ENCODE measurements at places on chromosomes 5 and 9. TPM values are rescaled to one million over a fixed set of nuclear protein-coding genes. Genes with fewer than 3 reads are reported as not detected.

PRLR gene
- not detected for total RNA-seq

GPX8 gene
- not detected for total RNA-seq

GLRX gene
- total RNA-seq = 17.2 TPM

SPRY4 gene
- total RNA-seq = 1.7 TPM

HTR4 gene
- total RNA-seq = not detected

EXOSC2 gene
- 107 TPM for total RNA-seq

NDST1 gene
- 2.8 TPM for total RNA-seq

CCNI2 gene
- total RNA-seq = 55.6 TPM

OR1J2 gene
- total RNA-seq = not detected

FIBCD1 gene
- not detected for total RNA-seq

GPSM1 gene
- total RNA-seq = 18.3 TPM

- no peaks in the 10 kb centered on the region for H3K4me1 ChIP-seq
- no peaks in the 10 kb centered on the region for H3K36me3 ChIP-seq
These were observed 9.9 kb upstream of the SPARC start for GRCh38 chr5:151696470-151697061.

GRCh38 chr9:121984726-121985402 lies 108.2 kb downstream of the TTLL11 start:
- no peak overlapping the region for H3K4me3 ChIP-seq
- H3K27me3 ChIP-seq = peaks cover 2% of the 10 kb centered on the region
- H3K4me1 ChIP-seq = no peaks in the 10 kb centered on the region
- H3K36me3 ChIP-seq = peaks cover 1% of the 10 kb centered on the region
- H3K27ac ChIP-seq = no peak overlapping the region
- no peak for DNase-seq

GRCh38 chr5:38591523-38591849 lies 35.0 kb upstream of the LIFR start:
- no peak overlapping the region for H3K4me3 ChIP-seq
- no peaks in the 10 kb centered on the region for H3K27me3 ChIP-seq
- no peaks in the 10 kb centered on the region for H3K36me3 ChIP-seq
- DNase-seq = no peak
- no peak overlapping the region for H3K27ac ChIP-seq

- H3K36me3 ChIP-seq = no peaks in the 10 kb centered on the region
- H3K4me3 ChIP-seq = no peak overlapping the region
- H3K4me1 ChIP-seq = no peaks in the 10 kb centered on the region
- H3K27me3 ChIP-seq = no peaks in the 10 kb centered on the region
- DNase-seq = no peak
These were observed 22.7 kb downstream of the CFAP90 start for GRCh38 chr5:7828269-7828668.

DNA sequence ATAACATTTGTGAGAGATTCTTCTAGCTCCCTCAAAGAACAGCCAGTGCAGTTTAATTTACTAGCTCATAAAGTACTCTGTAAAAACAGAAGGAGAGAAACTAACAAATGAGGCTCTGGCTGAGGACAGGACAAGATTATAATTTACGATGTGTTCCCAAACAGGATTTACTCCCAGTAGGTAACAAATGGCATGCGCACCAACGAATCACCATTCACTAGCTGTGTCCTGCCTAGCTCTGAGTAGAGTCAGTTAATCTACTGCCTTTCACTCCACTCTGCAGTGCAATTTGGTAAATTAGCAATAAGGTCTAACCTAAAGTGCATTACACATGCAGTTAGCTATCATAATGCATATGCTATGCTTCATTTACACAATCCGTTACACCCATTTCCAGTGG lies 497.4 kb upstream of the CCNG1 start:
- H3K4me1 ChIP-seq = no peaks in the 10 kb centered on the region
- no peak overlapping the region for H3K4me3 ChIP-seq
- H3K27ac ChIP-seq = no peak overlapping the region
- H3K36me3 ChIP-seq = no peaks in the 10 kb centered on the region

- no peak for DNase-seq
- peaks cover 18% of the 10 kb centered on the region for H3K27me3 ChIP-seq
- no peaks in the 10 kb centered on the region for H3K36me3 ChIP-seq
- H3K27ac ChIP-seq = no peak overlapping the region
These were observed 10.6 kb upstream of the HMHB1 start for GRCh38 chr5:143801252-143801939.

DNA sequence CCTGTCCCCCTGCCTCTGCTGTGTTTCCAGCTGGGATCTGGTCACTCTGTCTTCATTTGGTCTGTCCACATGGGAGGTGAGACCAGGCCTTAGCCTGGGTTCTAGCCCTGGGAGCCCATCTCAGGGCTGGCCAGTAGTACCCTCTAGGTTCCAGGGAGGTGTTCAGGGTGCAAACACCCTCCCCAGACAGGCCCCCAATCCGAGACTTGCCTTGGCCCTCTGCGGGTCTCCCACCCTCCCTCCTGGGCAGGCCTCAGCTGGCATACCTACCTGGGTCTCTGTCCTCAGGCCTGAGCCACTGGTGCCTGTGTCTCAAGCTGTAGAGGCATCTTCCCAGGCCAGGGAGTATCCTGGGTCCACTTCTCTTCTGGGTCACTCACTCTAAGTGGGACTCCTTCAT lies 925 bp upstream of the SAPCD2 start:
- H3K36me3 ChIP-seq = peaks cover 4% of the 10 kb centered on the region
- DNase-seq = no peak
- peaks cover 16% of the 10 kb centered on the region for H3K4me1 ChIP-seq
- H3K4me3 ChIP-seq = peak overlapping the region; percentile 86
- peaks cover 5% of the 10 kb centered on the region for H3K27me3 ChIP-seq

- H3K4me3 ChIP-seq = no peak overlapping the region
- H3K27me3 ChIP-seq = no peaks in the 10 kb centered on the region
- DNase-seq = no peak
- no peaks in the 10 kb centered on the region for H3K36me3 ChIP-seq
These were observed 219.1 kb downstream of the MED10 start for GRCh38 chr5:6158974-6159831.

- H3K4me1 ChIP-seq = no peaks in the 10 kb centered on the region
- peaks cover 5% of the 10 kb centered on the region for H3K27me3 ChIP-seq
- H3K36me3 ChIP-seq = no peaks in the 10 kb centered on the region
These were observed 9.6 kb downstream of the SLC9A3 start for GRCh38 chr5:514673-515072.

DNA sequence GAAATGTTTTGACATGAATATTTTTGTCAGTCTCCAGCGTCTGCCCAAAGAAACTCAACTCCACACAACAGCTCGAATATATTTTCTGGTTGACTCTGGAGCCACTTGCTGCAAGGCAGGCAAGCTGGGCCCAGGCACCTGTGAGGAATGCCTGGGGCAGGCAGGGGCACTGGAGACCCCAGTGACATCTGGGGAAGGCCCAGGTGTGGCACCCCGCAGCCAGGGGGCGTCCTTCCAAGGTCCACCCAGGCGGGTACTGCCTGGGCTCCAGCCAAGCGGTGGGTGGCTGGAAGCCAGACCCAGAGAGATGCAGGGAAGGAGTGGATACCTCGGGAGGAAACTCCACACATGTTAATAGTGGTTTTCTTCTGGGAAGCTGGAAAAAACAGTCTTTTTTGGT lies 125.9 kb downstream of the PHF2 start:
- no peaks in the 10 kb centered on the region for H3K4me1 ChIP-seq
- H3K27ac ChIP-seq = no peak overlapping the region
- no peaks in the 10 kb centered on the region for H3K36me3 ChIP-seq
- no peaks in the 10 kb centered on the region for H3K27me3 ChIP-seq

DNA sequence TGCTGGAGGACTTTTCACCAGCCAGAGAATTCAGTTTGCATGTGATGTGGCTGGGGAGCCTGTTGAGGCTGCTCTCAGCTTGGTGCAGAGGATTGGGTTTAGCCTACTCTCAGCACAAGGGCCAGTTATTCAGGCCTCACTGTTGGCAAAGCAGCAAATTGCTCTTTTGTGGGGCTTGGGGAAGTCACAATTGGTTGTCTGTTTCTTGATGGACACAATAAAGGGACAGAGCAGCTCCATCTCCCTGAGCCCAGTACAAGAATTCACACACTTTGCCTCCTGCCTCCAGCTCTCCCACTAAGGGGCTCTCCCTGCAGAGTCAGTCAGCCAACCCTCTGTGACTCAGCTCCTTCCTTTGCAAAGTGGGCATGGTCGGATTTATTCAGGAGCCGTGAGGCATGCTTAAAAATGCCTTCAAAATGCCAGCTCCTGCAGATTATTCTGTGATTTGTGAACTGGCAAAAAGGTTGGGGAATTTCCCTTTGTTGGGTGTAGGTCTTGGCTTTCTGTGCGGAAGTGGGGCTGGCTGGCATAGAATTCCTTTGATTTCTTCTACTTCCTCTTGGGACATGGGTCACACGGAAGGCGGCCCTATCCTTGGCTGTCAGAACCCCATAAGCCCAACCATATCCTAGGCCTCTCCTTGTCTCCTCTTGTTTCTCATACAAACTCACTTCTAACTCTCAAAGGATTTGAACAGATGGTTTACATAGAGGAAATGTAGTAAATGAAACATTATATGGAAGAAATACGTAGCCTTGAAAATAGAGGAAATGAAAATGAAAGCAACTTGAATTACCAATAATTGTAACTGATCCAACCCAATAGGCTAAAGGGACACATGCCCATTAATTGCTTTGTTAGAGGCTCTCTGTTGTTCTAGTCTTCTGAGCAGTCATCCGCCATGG lies 118.7 kb upstream of the CD180 start:
- no peaks in the 10 kb centered on the region for H3K4me1 ChIP-seq
- no peak overlapping the region for H3K4me3 ChIP-seq
- peaks cover 2% of the 10 kb centered on the region for H3K27me3 ChIP-seq
- H3K36me3 ChIP-seq = no peaks in the 10 kb centered on the region
- no peak overlapping the region for H3K27ac ChIP-seq

- no peak overlapping the region for H3K27ac ChIP-seq
- H3K4me3 ChIP-seq = no peak overlapping the region
- no peak for DNase-seq
- H3K27me3 ChIP-seq = no peaks in the 10 kb centered on the region
- no peaks in the 10 kb centered on the region for H3K36me3 ChIP-seq
These were observed 1046.2 kb upstream of the DMAC1 start for GRCh38 chr9:8845808-8846207.

- no peak for DNase-seq
- H3K36me3 ChIP-seq = peaks cover 41% of the 10 kb centered on the region
- no peak overlapping the region for H3K4me3 ChIP-seq
- no peak overlapping the region for H3K27ac ChIP-seq
- no peaks in the 10 kb centered on the region for H3K27me3 ChIP-seq
These were observed 22.1 kb downstream of the AK3 start for GRCh38 chr9:4718911-4719310.

DNA sequence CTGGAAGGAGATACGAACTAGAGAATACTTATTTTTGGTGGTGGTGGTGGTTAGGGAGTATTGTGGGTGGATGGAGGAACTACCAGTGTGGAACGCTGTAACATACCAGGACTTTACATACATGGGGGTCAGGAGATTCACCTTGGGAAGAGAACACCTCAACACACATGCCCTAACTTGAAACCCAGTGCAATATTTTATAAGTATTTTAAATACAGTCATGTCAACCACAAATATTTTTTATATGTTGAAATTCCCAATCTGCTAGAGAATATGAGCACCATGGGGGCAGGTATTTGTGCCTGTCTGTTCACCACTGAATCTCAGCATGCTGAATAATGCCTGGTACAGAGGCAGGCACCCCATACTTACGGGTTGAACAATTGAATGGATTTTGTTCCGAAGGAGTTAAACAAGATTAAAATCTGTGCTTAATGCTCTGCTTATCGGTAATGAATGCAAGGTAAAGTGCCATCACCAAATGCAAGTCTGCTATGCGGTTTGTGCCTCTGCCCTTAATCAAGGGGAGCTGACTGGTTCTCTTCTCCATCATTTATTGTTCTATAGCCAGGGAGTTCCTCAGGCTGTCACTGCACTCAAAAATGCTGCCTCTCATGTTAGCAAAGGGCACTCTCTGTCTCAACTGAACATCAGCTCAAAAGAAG lies 65.3 kb downstream of the RASEF start:
- no peaks in the 10 kb centered on the region for H3K36me3 ChIP-seq
- H3K27ac ChIP-seq = no peak overlapping the region
- H3K4me1 ChIP-seq = no peaks in the 10 kb centered on the region
- no peak overlapping the region for H3K4me3 ChIP-seq

GRCh38 chr9:129383019-129383560 lies 205.0 kb upstream of the IER5L start:
- no peaks in the 10 kb centered on the region for H3K4me1 ChIP-seq
- H3K27me3 ChIP-seq = peaks cover 15% of the 10 kb centered on the region
- no peaks in the 10 kb centered on the region for H3K36me3 ChIP-seq
- peak overlapping the region; percentile 53 for H3K4me3 ChIP-seq
- H3K27ac ChIP-seq = no peak overlapping the region

DNA sequence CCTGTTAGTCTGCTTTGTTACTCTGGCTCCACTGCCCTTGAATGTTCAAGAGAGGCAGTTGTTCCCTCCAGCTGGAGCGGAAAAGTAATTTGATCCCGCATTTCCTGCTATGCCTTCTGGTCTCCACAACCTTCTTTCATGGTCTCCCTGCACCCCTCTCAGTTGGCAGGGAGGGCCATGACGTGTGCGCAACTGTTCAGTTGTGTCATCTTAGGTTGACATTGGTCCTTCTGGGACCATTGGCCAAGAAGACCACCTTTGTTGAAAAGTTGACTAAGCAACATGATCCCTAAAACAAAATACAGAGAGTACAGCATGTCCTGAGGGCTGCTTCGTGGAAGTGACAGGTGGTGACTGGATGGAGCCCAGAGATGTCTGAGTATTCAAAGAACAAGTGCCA lies 192.5 kb upstream of the TUT7 start:
- no peaks in the 10 kb centered on the region for H3K36me3 ChIP-seq
- no peaks in the 10 kb centered on the region for H3K27me3 ChIP-seq

DNA sequence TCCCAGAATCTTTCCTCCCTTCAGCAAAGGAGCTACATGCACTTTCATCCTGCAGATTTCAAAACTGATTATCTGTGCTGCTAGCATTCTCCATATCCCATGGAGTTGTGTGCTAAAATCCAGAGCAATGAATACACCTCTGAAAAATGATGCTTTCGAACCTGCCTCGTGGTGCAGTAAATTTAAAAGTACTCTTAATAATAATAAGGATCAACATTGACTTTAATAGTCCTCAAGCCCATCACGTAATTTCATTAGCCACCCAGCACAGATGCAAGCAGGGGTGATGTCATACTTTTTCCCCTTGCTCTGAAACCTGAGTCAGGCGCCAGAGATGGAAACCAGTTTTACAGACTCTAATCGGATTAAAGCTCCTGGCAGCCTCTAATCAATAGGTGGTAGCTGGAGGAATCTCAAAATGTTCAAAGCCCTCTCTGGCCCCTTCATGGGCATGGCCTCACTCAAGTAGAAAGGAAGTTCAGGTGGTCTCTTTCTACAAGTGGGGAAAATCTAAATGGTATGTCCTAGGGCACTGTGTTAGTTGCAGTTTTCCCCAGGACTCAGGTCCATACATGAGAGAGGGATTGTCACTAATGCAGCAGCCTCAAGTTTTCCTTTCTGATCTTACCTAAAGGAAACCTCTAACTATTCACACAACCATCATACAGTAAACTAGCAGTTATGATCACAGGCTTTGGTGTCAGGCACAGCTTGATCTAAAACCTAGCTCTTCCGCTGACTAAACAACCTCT lies 221.6 kb upstream of the SLC30A5 start:
- H3K27me3 ChIP-seq = no peaks in the 10 kb centered on the region
- H3K4me3 ChIP-seq = no peak overlapping the region
- no peak overlapping the region for H3K27ac ChIP-seq
- H3K36me3 ChIP-seq = no peaks in the 10 kb centered on the region
- no peaks in the 10 kb centered on the region for H3K4me1 ChIP-seq
- no peak for DNase-seq
